ENCODE measurements at places on chromosomes 7 and 10.

DNA sequence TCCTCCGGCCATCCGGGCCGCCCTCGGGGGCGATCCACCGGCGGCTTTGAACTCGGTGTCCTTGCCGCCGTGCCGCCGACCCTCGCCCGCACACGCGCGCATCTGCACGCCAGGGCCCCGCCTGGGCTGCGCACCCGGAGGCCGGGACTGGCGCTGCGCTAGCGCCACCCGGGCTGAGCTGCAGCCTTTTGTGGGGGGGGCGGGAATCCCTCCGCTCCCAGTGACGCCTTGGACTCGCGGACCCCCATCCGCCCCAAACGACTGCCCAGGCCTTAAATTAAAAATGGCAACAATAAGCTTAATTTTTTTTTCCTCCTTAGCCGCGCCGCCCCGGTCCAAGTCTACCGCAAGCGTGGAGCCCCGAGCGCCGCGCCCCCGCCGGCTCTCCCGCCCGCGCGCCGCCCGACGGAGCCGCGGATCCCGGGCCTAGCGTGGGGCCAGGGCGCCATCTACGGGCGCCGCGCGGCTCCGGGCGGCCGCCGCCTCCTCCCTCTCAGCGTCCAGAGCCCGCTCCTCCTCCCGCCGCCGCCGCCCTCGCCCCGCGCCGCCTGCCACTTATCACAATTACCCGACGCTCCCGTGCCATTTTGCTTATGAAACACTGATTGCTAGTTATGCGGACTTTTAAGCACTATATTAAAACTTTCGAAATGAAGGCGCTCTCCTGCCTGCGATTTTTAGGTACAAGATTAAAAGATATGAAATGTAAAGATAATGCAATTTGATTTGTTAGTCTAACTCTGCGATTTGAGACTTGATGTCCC is 7.5 kb upstream of the EBF3 start:
- DNase-seq, result no peak

- DNase-seq, result no peak
Observed at GRCh38 chr7:1243290-1243963, 10.8 kb downstream of the UNCX start.

DNA sequence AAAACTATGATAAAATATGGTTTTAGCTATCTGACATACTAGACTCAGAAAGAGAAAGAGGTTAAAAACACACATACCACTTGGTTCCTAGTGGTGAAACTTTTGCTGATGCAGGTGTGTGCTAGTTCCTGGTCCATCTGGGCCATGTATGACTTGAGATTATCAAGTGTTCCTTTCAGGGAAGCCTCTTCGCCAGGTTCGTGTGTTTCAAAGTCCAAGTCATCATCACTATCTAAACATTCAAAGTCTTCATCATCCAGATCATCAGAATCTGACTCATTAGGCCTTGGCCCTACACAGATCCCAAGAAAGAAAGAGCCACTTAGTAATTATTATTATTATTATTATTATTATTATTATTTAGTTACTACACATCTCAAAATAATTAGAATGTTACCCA is 26.4 kb downstream of the NUDT13 start:
- no peak for DNase-seq

DNA sequence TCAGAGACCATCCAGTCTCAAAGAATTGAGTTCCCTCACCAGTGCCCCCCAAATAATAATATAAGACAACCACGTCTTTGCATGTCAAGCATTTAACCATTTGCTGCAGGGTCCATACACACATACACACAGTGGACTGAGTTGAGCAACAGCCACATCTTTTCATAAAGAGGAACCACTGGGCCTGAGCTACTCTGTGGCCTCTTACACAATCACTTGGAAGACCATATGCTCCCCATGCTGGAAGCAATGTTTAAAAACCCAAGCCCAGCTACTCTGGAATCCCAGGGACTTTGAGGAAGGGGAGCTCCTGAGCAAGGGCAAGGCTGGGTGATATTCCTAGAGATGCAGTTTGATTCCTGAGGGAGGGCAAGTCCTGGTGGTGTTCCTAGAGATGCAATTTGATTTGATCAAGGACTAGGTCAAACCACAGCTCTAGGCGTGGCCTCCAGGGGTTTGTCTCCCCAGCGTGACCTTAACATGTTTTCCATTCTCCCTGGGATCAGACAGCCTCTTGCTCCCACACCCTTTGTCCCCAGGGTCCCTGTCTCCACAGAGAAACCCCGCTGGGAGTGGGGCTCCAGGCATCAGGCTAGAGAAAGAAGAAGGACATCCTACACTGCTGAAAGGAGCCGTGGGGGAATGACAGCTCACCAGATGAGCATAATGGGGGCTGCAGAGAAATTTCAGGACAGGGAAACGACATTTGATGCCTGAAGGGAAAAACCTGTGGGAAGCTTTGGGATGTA is 376.2 kb upstream of the MGMT start:
- no peak for DNase-seq

DNA sequence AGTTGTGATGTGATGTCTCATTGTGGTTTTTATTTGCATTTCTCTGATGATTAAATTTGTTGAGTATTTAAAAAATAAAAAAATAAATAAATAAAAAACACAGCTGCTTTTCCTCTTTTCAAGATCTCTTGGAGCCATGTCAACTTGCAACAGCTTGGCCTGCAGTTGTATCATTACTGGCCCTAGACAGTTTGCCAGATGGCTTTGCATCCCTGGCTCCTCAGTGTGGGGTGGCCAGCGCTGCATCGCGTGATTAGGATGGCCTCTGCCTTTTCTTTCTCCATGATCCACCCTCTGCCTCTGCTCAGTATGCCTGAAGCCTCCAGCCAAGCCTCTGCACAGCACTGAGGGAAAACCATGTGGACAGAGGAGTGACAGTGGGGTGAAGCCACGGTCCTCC is 96.8 kb downstream of the PPP1R3C start:
- no peak for DNase-seq

- DNase-seq, result no peak
Observed at GRCh38 chr10:75972491-75973276, 541.3 kb downstream of the LRMDA start.

DNA sequence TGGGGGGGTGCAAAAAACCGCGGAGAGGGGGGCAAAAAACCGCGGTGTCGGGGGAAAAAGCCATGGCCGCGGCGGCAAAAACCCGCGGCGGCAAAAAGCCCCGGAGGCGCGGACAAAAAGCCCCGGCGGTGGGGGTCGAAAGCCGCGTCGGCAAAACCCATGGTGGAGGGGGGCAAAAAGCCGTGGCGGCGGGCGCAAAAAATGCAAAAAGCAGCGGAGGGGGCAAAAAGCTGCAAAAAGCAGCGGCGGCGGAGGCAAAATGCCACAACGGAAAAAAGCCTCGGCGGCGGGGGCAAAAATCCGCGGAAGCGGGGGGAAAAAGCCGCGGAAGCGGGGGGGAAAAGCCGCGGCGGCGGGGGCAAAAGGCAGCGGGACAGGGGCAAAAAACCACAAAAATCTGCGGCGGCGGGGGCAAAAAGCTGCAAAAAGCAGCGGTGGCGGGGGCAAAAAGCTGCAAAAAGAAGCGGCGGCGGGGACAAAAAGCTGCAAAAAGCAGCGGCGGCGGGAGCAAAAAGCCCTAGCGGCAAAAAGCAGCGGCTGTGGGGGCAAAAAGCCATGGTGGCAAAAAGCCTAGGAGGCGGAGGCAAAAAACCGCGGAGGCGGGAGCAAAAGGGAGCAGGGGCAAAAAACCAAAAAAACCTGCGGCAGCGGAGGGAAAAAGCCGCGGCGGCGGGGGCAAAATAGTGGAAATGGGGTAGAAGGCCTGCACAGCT is 418.9 kb downstream of the ZNF716 start:
- no peak for DNase-seq

- no peak for DNase-seq
Observed at GRCh38 chr7:111846898-111847297, 284.6 kb upstream of the IMMP2L start.

Measured in SHP77 treated with DMSO at 0.1 percent for 48 hours (cell line).